ENCODE measurements at places on chromosomes 12 and 14.

DNA sequence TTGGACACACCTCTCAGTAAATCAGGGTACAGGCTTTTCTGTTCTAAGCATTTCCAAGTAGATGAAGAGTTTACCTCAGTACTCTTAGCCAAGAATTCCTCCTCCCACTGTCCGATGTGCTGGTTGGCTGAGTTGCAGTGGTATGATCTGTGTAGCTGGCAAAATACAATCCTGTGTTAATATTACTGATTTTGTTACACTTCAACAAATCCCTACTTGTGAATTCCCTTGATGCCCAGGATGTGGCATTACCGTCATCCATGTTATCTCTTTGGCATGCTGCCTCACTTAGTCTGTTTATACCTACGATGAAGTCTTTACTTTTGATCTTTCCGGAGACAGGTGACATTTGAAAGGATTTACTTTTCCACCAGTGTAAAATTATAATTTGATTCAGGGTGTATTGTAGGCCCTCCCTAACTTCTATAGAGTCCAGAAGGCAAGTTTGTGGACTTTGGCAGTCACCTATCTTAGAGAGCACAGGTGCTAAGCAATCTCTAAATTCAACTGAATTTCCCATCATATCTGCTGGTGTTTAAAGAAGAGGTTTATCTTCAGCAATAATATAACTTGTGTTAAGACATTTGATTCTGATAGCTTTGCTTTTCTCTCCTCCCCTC is 10.1 kb downstream of the CCDC196 start:
- no peak for DNase-seq

- no peak for DNase-seq
Observed at GRCh38 chr14:21612324-21612723, 22.4 kb downstream of the OR10G2 start.

- no peak for DNase-seq
Observed at GRCh38 chr12:33977887-33978286, 44.4 kb upstream of the ALG10 start.

GRCh38 chr12:86660488-86661147 is 404.4 kb upstream of the MGAT4C start:
- DNase-seq = no peak

DNA sequence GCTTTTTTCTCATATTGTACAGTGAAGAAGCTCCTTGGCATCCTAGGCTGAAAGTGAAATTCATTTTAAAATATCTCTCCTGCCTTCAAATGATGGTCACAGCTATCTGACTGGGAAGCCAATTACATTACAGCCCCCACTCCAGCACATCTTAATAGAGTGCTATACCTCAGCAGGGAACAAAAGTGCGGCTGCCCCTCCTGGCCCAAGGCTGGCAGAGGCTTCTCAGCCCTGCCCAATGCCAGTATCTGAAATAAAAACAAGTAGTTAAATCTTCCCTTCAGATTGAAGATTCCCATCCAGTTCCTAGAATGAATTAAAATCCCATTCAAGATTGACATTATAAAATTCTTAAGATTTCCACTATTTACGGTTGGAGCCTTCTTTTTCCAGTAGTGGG is 54.9 kb upstream of the GNG2 start:
- DNase-seq = no peak

- no peak for DNase-seq
Observed at GRCh38 chr12:21585485-21585884, 19.2 kb downstream of the GYS2 start.

GRCh38 chr12:121237415-121237814 is 27.5 kb downstream of the P2RX4 start:
- no peak for DNase-seq

DNA sequence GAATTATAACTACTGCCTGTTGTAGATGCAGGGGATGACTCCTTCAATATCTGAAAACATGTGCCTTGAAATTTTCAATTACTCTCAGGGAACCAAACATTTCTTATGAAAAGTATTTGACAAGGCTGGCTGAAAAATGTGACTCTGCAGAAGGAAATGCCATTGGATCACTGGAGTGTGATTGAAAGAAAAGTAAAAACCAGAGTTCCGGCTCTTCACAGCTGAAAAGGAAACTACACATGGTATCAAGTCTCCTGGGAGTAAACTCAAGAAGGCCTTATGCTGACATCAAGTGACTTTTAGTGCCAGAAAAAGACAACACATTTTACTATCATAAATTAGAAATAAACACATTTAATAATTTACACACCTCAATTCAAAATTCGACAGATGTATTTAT is 693.0 kb downstream of the LRFN5 start:
- no peak for DNase-seq

GRCh38 chr12:39043424-39043822 is 138.0 kb upstream of the CPNE8 start:
- DNase-seq = no peak

DNA sequence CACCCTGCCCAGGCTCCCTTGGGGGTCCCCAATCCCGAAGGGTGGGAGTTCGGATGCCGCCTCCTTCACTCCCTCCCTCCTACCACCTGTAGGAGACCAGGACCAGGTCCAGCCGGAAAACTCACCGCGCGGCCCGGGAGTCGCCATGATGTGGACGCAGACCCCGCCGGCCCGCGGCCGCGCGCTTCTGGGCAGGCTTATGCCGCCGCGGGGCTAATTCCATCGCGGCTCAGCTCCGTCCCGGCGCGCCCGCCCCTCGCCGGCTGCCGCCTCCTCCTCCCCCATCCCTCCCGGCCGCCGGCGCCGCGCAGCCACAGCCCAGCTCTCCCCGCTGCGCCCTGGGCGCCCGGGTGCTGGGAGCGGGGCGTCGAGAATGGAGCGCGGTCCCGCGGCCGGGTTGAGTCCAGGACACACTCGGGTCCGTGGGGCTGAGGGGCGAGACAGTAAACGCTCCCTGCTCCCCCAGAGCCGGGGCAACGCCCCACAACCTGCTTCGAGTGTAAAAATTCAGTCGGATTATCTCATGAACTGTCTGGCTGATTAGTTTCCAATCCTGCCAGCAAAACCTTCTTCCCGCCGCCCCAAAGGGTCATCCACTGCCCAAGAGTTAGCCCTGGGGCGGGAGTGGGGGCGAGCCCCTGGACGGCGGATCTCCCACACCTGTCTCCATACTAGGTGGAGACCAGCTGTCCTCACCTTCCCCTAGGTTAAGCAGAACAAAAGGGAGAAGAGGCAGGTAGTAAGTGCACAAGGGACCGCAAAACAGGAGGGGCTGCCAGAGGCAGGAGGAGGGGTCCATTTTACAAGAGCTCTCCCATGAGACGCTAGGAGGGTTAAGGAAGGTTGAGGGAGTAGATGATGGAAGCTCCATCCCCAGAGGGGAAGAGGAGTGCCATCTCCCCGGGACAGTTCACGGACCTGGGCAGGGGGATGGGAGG is at the start of gene ANO2:
Gene ANO2, minus strand, starts transcription at position 189 of the 938 bp plus-strand sequence. Its CDS starts 42 bp downstream, at position 147.
- no peak for DNase-seq

DNA sequence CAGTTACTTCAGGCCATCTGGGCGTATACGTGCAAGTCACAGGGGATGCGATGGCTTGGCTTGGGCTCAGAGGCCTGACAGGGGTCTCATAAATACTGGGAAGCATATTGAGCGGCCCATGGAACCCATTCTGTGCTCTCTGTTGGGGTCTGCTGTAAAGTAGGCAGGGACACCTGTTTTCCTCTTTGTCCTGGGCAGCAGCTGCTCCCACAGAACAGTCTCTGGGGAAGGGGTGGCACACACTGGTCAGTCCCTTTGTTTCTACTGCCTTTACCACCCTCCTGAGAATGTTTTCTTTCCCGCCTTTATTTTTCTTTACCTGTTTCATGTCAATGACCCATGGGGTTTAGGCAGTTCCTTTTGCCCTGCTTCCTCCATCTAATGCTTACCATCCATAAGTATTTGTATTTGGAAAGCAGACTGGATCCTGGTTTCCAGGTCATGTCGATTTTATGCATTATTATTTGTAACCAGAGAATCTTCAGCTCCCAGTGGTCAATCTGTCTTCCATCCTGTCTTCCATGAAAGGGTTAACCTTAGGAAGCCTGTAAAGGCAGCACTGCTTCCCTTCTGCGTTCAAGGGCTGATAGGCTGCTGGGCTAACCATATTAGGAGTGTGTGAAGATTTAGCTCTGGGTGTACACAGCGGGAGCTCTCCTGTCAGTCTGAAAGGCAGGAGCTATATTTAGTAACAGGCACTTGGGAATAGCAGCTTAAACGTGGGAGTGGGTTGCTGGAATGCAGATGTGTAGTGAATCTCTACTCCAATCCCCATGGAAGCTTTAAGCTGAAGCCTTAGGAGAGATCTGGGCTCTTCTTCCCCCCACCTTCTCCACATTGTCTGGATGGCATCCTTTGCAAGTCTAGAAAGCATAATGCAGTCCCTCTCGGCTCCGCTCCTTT is 124.0 kb downstream of the DYRK2 start:
- DNase-seq = no peak

DNA sequence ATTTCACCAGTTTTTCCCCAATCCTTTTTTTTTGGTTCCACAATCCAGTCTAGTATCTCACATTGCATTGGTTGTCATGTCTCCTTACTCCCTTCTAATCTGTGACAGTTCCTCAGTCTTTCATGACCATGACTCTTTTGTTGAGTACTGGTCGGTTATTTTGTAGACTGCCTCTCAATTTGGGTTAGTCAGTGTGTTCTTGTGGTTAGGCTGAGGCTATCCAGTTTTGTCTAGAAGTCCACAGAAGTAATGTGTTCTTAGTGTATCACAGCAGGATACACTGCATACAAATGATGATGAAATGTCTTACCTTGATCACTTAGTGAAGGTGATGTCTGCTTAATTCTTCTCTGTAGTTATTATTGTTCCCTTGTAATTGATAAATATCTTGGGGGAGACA is 24.8 kb downstream of the PELI2 start:
- DNase-seq = no peak

Data from activated T-cell treated with anti-CD3 and anti-CD28 coated beads, Interleukin-2, amount 50 U/mL, for 4 hours (primary cell).